HTR-8/SVneo (cell line): ENCODE measurements at places on chromosomes 3 and 15.

- no peak for DNase-seq
These were observed 35.4 kb upstream of the TCF12 start for GRCh38 chr15:56883088-56883487.

DNA sequence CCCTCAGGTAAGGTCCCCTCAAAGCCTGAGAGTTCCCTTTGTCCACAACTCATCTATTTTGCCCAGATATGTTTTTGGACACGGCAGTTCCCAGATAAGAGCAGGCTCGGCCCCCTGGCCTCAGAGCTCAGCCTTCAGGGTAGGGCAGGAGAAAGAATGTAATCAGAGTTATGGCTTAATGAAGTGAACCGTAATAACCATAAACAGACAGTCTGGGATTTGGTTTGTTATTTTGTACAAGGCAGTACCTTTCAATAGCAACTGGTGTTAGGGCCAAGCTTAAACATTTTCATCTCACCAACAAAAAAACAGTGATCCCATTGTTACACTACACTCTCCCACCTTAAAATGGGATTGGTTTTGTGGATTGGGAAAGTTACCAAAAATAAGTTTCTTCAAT lies 12.2 kb upstream of the ALDH1A3 start:
- no peak for DNase-seq

DNA sequence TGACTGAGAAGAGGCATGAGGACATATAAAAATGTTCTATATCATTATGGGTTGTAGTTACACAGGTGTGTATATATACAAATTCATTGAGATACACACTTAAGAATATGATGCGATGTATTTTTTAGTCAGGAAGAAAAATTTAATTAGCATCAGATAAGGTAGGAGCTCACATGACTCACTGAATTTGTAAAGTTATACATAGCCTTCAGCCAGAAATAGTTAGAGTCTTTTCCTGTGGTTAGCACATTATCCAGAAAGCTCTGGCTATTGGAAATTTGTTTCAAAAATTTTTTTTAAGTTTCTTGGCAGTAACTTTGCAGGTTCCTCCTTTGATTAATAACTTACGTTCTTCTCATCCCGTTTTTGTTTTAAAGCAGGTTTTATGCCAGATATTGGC lies 88.6 kb downstream of the STT3B start:
- DNase-seq: no peak

- DNase-seq: no peak
These were observed 14.3 kb downstream of the PPCDC start for GRCh38 chr15:75037685-75038084.

GRCh38 chr15:67066959-67067853 lies 1.8 kb downstream of the SMAD3 start:
- DNase-seq: no peak

DNA sequence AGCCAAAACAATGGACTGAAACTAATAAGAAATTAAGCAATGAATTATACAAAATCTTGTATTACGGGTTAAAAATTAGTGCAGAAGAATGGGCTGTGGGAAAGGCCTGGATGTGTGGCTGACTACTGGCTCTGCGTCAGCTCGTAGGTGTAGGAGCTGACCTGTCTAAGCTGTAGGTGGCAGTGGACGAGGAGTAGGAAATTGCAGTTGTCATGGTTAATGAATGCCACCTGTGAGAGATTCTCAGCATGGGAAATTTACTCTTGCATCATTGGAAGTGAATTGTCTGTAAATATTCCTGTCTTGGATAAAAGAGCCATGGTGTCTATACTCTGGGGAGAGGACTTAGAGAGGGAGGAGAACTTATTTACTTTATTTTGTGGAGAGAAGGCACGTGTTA lies 23.4 kb downstream of the CHRNA7 start:
- DNase-seq: no peak

- peak; percentile 87 for DNase-seq
These were observed 361.0 kb downstream of the SHQ1 start for GRCh38 chr3:72487078-72487765.

DNA sequence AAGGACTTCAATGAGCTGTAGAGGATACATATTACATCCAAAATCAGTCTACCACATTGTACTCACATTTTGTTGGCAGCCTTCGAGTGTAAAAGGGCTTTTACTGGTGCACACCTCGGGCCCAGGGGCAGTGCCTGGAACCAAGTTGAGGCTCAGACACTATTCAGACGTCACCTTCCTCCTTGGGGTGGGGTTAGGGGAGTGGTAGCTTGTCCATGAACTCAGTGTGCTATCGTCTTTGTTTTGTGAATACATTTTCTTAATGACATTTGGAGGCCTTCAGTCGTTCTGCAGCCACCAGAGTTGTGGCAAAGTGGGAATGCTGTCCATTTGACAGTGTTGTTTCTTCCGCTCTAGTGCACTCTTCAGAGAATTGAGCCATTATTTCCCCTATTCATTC lies 114.2 kb downstream of the PGPEP1L start:
- DNase-seq: no peak

- DNase-seq: no peak
These were observed 562.8 kb downstream of the NAALADL2 start for GRCh38 chr3:175421902-175422301.

DNA sequence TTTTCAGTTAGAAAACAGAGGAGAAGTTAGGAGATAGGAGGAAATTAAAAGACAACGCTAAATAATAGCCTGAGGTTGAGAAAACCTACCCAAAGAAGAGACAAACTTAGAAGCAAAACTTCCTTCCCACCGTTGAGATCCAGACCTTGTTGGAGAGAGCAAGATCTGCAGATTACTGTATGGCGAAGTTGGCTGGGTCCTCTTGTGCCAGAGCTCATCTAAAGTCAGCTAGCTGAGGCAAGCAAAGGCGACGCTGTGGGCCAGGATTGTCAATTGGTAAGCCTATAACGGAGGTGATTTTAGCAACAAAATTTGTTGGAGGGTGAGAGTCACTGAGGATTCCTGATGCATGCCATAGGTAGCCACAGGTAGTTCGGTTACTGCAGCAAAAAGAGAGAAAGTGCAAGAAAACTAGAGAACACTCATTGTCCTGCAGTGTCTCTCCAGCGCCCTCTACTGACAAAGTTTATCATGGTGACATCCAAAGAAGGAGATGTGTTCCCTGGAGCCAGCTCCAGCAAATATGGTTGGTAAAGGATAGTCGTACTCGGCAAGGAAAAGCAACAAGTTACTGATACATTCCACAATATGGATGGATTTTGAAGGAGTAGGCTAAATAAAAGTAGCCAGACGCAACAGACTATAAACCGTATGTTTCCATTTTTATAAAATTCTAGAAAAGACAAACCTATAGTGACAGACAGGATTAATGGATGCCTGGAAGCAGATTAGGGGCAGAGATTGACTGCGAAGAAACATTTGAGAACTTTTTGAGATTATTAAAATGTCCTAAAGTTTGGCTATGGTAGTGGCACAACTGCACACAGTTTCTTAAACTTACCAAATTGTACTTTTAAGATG lies 9.8 kb upstream of the OR5K4 start:
- peak; percentile 15 for DNase-seq

GRCh38 chr3:156356537-156357363 lies 198.2 kb downstream of the SSR3 start:
- no peak for DNase-seq

DNA sequence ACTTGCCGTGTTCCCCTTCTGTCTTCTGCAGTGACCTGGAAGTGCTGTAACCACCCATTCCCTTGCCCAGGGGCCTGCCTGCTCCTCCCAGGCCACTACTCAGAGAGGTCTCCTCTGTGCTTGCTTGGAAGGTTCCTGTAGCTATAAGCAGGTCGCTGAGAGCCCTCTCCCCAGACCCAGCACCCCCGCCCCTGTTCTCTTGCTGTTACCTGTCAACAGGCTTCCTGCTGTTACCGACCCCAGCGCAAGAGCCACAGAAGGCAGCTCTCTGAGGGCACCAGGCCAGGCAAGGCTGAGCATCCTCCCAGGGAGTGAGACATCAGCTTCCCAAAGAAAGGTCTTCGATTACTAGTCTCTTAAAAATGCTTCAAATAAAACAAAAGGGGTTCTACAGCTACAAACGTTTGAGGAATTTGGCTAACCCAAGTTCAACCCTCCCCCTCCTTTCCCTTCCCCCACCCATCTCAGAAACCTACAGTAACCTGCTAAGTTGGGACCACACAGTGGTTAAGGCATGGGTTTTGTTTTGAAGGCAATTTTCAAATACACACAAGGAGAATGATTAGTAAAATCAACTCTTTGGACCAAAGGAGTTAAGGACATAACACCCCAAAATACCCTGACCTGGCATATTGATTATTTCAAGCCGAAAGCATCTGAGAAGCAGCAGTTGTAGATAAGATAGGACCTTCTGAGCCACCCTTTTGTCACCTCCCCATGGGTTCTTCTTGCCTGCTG lies 74.9 kb upstream of the MFGE8 start:
- no peak for DNase-seq

- no peak for DNase-seq
These were observed 69.3 kb upstream of the CGNL1 start for GRCh38 chr15:57306944-57307411.

DNA sequence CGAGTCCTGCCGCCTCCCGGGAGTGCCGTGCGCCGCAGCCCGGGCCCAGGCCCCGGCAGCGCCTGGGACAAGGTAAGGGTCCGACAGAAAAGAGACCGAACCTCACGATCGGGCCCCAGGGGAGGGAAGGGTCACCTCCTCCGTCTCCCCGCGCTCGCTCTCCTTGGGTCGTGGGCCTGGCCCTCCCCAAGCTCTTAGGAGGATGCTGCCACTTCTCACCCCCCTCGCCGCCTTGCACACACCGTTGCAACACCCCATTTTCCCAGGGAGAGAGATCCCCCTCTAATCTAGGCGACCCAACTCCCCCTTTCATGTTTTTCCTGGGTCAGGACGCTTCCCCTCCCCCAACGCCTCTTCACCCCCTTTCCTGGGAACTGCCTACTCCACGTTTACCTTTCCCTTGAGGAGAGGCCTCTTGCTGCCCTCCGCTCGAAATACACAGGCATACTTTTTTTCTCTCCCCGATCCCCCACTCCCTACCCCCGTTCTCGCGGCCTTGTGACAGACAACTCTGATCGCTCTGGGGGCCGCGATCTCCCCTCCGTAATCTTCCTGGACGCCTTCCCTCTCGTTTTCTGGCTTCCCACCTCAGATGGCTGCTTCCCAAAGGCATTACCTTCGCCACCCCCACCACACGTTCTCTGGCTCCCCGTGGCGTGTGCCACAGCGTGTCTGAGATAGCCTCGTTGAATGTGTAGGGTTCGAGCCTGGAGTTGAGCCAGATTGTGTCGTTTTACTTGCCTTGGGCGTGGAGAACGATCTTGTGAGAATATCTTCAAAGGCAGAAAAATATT lies 688 bp downstream of the SETD5 start:
- no peak for DNase-seq

DNA sequence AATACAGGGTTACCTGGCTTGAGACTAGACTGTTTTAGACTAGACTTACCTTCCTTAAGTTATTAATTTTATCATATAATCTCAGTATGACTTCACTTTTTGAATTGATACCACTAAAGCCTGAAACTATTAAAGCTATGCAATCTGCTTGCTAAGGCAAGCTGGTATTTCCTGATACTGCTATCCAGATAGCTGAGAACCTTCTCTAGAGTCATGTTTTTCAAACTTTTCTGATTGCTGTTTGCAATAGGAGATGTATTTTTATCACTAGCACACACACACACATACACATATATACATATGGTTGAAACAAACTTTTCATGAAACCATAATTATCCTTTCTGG lies 9.3 kb upstream of the MAGI1 start:
- no peak for DNase-seq

GRCh38 chr15:63203451-63204090 lies 14.2 kb downstream of the RAB8B start:
- no peak for DNase-seq

- DNase-seq: no peak
These were observed 43.8 kb upstream of the TRA2B start for GRCh38 chr3:185981621-185982020.

GRCh38 chr15:99424978-99425656 lies 140.7 kb upstream of the MEF2A start:
- peak; percentile 71 for DNase-seq

DNA sequence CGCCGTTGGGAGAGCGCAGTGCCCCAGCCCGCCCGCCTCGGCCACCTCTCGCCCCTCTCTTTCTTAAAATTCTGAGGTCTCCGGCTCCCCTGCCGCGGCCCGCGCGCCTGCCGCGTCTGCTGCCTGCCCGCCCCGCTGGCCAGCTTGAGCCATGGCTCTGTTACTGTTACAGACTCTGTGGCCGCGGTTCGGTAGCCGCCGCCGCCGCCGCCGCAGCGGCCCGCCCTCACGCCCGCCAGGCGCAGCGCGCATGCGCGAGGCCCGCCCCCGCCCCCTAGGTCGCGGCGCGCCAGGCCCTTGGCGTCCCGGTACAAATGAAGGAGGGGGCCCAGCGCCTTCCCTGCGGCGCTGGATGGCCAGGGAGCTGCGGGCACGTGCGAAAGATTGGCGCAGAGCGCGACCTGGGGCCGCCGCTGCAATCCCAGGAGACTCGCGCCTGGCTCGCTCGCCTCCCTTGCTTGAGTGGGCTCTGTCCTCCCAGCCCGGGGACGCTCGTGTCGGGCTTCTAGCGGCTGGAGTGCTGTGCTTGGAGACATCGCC lies at the start of gene ONECUT1:
Gene ONECUT1 (minus strand): TSS at position 168 of the 540 bp plus-strand sequence. CDS start 452 bp downstream, outside the sequence.
- DNase-seq: peak; percentile 59

- no peak for DNase-seq
These were observed 1205.0 kb upstream of the EPHA6 start for GRCh38 chr3:95609411-95609810.

GRCh38 chr3:51836606-51837005 lies 24.8 kb upstream of the IQCF2 start:
- DNase-seq: no peak

GRCh38 chr3:34056951-34057390 lies 258.5 kb downstream of the PDCD6IP start:
- DNase-seq: no peak

GRCh38 chr3:166190360-166190759 lies 353.1 kb upstream of the BCHE start:
- DNase-seq: peak; percentile 2

DNA sequence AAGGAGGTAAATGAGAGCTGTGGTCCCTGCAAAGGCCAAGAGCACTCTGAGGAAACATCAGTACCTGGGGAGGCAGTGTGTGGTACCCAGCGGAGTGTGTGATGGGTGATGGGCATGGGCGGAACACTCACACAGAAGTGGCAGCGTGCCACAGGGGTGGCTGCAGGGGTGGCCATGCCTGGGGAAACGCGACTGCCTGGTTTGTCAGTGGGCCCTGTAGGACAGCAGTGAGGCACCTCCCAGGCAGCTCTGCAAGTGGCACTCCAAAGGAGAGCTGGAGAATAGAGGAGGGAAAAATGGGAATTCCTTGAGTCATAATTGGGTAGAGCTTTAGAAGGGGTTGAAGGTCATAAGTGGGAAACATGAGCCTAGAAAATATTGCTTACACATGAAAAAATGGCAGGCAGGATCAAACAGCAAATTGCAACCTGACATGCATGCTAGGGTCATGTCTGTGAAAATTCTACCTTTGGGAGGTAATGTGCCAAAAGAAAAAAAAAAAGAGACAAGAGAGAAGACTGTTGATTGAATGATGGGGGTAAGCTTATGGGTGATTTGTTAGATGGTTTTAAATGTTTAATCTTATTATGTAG lies 138.4 kb downstream of the RPLP1 start:
- DNase-seq: no peak

DNA sequence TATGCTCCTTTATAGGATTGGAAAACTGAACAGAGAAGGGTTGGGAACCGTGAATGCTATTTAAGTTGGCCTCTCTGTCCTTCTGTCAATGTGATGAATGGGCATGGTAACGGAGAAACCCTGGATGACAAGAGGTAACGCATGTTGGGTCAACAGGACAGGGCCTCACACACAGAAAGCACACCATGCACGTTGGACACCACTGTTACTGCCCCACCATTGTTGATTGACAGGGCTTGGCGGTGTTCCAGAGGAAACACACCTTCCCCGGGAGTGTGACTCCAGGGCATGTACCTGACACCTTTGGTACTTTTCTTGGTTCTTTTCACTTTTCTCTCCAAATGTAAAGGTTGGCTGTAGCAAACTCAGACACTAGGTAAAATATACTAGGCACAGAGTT lies 548.5 kb downstream of the OCA2 start:
- DNase-seq: no peak
